ENCODE measurements at places on chromosomes 7 and 10. TPM values are rescaled to one million over a fixed set of nuclear protein-coding genes. Genes with fewer than 3 reads are reported as not detected.

DNA sequence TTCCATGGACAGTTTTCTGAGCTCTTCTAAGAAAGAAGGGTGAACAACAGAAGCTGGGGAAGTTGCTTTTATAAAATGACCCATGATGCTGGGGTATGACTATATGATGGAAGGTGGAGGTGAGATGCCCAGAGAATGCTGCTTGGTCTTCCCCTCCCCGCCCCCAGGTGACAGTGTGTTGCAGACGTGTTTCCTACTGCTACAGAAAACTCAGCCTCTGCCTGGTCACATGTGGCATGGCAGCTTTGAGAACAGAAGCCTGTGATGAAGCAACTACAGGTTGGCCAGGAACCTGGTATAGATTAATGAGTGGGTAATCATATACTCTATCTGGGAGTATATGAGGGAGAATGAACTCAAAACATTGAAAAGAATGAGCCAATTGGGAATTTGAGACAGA, 67.1 kb downstream of the MTURN start:
- DNase-seq: no peak

DNA sequence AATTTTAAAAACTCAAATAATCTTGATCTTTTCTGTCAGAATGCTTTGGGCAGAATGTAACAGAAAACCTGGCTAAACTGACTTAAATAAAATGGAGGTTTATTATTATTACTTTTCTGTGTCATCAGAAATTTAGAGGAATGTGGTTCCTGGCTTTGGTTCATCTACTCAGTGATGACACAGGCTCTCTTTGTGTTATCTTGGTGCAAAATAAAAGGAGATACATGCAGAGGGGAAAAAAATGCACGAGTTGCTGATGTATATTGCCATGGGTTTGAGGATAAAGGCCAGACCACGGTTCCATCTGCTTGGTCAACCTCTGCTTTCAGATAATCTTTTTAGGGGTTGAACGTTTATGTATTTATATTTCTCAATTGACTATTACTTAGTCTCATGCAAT, 181.4 kb downstream of the SUGCT start:
- DNase-seq: no peak

Gene HOXA3
- not detected for total RNA-seq

- DNase-seq: no peak
Measured at GRCh38 chr10:63582690-63583089, 61.5 kb downstream of the REEP3 start.

- DNase-seq: no peak
Measured at GRCh38 chr7:45990276-45990675, 69.2 kb upstream of the IGFBP3 start.

Gene HOXA2
- total RNA-seq: not detected

GRCh38 chr10:44395902-44396670, 11.2 kb upstream of the CXCL12 start:
- DNase-seq: no peak

Gene CHST3
- total RNA-seq: 0.84 TPM

GRCh38 chr10:103278537-103278823, 1.5 kb downstream of the INA start:
- no peak for DNase-seq

- DNase-seq: no peak
Measured at GRCh38 chr10:62589689-62590088, 214.8 kb upstream of the ADO start.

DNA sequence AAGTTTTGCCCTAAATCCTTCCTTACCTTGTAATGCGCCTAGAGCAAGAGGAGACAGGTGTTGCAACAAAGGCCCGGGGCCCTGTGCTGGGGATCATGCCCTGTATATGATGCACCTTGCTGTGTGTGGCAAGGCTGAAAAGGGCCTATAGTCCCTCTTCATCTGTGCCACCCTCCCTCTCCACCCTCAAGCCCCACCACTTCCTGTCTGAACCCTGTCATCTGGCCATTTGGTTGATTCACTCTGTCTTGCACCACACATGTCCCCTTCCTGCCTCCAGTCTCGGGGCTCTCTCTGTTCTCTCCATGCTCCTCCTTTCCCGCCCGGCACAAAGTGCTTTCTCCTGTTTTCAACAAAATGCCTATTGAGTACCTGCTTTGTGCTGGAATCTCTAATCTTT, 11.5 kb upstream of the MALSU1 start:
- no peak for DNase-seq

GRCh38 chr7:116273918-116274301, 63.6 kb downstream of the TES start:
- DNase-seq: no peak

DNA sequence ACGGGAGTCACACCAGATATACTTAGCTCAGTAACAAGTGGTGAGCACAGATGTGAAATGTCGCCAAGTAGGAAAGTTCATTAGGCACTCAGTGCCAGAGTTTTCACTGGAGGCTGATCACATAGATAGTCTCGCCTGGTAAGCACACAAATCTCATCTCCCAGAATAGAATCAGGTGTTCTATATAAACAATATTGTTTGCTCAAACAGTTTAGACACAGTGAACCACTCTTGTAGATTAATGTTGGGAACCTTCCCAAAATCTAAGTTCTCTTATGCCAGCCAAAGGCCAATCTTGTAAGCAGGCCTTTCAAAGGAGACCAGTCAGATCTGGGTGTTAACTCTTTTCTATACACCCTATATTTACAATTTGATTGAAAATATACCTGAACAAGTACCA, 716.5 kb upstream of the GRM3 start:
- DNase-seq: no peak

DNA sequence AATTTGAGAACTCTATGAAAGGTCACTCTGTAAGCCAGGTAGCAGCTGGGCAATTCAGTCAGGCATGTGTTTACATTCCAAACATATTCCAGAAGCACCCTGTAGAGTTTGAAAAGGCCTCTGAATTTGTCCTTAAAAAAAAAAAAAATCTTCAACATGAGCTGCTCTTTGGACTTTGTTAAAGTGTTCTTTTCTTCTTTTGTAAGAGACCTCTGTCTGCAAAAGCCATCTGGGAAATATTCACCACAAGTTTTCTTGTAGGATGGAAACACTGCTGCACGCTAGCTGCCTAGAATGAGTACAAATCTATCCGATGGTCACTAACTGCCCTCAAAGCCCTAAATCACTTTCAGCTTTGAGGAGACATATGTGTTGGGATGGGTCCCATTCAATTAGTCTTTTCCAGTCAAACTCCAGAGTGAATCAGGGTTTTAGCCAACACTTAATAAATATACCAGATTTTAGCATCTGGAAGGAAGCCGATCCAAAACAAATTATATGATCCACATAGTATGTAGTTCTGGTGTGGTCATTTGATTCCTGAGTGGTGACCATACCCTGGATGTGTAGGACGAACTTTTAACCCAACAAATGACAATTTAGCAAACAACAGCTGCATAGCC, 85.9 kb downstream of the CD36 start:
- DNase-seq: no peak

- no peak for DNase-seq
Measured at GRCh38 chr7:69956541-69956940, 358.3 kb downstream of the AUTS2 start.

GRCh38 chr10:34520084-34520483, 295.0 kb downstream of the PARD3 start:
- no peak for DNase-seq

Gene HMX2
- 0.12 TPM for total RNA-seq

DNA sequence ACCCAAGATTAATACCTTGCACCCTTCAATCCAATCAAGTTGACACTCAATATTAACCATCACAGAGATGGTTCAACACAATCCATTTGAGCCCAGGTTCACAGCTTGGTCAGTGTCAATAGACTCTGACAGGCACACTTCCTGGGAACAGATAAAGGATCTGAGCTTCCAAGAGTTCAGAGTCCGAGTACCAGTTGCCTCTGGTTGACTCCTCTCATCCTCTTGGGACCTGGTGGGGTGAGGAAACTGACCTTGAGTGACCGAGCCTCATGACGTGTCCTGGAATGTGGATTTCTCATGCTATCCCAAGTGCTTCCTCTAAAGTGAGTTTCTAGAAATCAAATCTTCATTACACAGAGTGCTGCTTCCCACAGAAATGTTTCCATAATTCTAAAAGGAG, 162.0 kb downstream of the CYP26A1 start:
- DNase-seq: no peak

- DNase-seq: no peak
Measured at GRCh38 chr7:125695626-125696025, 766.0 kb upstream of the POT1 start.

- DNase-seq: no peak
Measured at GRCh38 chr7:114630201-114630990, 215.8 kb downstream of the FOXP2 start.

DNA sequence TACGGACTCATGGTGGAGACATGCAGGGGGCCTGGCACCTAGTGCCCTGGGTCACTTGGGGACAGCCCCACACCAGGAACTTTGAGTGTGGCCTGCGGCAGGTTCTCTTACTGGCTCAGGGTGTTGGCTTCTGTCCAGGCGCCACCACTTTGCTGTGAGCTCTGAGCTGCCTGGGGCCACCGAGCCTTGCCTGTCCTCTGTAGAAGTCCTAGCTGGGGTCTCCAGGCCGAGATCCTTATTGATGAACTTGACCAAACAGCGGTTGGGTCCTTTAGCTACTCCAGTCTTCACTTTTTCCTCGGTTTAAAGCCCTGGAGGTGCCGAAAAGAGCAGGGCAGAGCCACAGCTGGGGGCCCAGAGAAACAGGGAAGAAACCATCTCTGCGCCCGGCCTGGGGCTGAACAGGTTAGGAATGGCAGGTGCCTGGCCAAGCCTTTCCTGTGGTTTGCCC, 41.3 kb downstream of the ZNF467 start:
- DNase-seq: no peak

GRCh38 chr10:123896246-123896927, 4.8 kb upstream of the CPXM2 start:
- no peak for DNase-seq

GRCh38 chr7:116776610-116777289, 85.6 kb upstream of the CAPZA2 start:
- peak; percentile 14 for DNase-seq

- no peak for DNase-seq
Measured at GRCh38 chr7:154929006-154929726, 73.8 kb downstream of the PAXIP1 start.

Gene AKR1E2
- total RNA-seq: 5.1 TPM

GRCh38 chr10:34814223-34814912, 728 bp downstream of the PARD3 start:
- DNase-seq: no peak

Gene SERPINE1
- 0.06 TPM for total RNA-seq

DNA sequence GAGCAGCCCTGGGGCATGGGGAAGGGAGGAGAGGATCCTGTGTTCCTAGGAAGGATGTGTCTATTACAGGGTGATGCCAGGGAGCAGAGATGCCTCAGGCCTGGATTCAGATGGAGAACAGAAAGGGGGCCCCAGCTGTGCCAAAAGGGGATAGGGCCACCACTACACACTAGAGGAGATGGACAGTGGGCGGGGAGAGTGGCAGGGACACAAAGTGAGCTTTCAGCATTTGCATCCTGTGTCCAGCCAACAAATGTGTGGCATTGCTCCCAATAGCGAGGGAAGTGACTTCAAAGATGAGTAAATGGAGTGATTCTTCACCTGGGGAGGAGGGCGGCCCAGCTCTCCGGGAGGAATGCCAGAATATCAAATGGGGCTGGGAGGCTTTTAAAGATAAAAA, 64.9 kb upstream of the WAPL start:
- no peak for DNase-seq

Gene MNX1
- total RNA-seq: not detected

DNA sequence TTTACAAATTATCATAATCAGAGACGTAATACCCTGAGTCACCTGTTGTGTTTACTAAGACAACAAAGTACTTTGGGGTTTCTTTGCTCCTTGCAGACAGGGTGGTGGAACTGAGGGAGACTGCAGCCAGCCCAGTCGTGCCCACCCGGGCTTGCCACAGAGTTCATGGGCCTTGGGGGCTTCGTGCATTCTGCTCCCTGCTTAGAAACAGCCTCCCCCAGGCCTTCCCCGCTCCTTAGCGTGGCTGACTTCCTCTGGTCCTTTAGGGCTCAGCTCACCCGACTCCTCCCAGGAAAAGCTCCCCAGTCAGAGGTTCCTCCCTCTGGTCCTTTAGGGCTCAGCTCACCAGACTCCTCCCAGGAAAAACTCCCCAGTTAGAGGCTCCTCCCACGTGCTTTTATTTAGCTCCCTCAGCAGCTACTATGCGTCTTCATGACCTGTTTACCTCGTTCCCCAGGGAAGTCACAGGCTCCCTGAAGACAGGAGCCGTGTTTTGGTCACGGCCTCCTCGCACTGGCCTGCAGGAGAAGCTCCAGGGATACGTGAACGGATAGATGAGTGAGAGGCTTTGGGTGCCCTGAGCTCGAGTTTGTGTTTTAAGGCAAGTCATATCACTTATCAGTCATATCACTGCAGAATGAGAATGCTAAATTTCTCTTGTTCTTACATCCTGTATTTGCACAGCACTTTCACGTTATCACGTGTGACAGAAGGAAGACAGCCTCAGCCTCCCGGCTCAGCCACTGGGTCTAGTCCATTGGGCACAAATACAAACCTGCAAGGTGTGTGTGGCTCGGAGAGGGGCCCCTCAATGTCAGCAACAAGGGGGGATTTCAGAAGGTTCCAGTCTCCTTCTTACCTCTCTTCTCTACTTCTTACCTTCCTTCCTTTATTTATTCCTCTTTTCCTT, 52.7 kb upstream of the VIPR2 start:
- DNase-seq: no peak

Gene DGKB
- total RNA-seq: not detected

- no peak for DNase-seq
Measured at GRCh38 chr10:47289921-47290320, 10.1 kb upstream of the GDF10 start.

DNA sequence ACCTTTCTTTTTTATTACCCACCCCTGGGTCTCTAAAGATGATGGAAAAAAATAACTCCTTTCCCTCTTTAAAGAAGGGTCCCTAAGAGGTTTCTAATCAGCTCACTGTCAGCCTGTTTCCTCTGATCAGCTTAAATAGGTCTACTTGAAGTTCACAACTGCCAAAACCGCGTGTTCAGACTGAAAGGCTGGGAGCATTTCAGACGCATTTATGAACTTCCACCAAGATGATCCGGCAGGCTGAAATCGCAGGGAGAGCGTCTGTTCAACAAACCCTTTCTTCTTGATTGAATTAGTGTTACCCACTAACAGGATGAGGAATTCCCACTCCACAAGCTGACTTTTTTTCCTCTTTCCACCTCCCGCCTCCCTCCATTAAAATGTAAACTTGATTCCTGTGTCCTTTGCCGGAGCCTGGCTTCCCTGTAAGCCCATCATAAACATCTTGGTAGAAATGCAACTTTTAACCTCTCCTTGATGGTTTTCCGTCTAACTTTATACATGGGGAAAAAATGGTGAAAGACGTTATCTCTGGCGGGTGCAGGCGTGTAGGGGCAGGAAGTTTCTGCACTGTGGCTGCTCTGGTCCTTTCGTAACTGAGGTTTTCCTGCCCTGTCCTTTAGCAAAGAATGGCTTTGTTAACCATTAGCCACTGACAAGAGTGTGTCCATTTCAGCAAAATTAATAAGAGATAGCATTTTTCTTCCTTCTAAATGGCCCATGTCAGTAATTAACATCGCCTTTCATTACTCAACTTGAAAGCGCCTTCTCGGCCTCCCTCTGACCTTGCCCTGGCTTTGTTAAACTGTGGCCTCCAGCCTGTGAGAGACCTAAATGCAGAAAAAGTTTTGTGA, 130.7 kb downstream of the BAMBI start:
- DNase-seq: no peak

Measured in activated naive CD8-positive, alpha-beta T cell treated with anti-CD3 and anti-CD28 coated beads for 36 hours (primary cell).